A549 (cell line): ENCODE measurements at places on chromosomes 2 and 18. TPM values are rescaled to one million over a fixed set of nuclear protein-coding genes. Genes with fewer than 3 reads are reported as not detected.

The ZSCAN30 gene
- polyA plus RNA-seq = 2.9 to 3.5 TPM (median 2.9 TPM) in 3 replicates

The TTN gene
- not detected in 3 replicates for polyA plus RNA-seq

DNA sequence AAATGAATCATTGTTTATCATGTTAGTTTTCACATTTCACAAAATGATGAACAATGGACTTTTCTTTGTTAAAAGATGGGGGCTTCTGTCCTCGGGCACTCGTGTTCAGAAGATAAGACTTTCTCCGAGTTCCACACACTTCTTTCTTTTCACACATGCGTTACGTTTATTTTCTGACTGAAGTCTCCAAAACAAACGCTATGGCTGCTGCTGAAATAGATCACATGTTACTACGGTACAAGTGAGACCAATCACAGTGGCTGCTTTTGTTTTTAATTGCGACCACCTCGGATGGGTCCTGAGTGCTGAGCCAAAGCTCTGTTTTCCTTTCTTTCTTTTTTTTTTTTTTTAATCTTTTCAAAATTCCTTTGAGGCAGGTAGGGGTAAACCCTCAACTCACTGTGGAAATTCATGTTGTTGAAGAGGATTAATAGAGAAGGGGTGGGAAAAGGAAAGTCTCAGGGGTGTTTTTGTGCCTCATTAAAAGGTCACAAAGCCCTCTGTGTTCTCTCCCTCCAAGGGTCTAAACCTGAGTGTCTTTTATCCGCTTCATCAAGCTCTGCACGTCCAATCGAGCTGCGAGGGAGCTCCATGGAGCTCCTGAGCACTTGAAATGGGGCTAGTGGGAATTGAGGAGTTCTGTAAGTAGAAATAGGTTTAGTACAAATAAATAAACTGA is 48.2 kb downstream of the ARL4C start:
- no peak for DNase-seq

- DNase-seq = no peak
These were observed 52.5 kb downstream of the RNF152 start for GRCh38 chr18:61840324-61840723.

DNA sequence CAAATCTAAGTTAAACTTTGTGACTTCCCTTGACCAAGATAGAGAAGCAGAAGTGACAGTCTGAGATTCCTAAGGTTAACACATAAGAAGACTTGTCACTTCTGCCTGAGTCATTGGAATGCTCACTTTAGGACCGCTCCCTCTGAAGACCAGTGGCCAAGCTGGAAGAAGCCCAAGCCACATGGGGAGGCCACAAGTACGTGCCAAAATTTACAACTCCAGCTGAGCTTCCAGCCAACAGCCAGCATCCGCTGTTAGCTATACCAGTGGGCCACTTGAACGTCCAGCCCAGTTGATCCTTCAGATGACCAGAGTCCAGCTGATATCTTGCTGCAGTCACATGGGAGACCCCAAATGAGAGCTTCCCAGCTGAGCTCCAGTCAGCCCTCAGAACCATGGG is 18.1 kb upstream of the ANTXR1 start:
- no peak for DNase-seq

DNA sequence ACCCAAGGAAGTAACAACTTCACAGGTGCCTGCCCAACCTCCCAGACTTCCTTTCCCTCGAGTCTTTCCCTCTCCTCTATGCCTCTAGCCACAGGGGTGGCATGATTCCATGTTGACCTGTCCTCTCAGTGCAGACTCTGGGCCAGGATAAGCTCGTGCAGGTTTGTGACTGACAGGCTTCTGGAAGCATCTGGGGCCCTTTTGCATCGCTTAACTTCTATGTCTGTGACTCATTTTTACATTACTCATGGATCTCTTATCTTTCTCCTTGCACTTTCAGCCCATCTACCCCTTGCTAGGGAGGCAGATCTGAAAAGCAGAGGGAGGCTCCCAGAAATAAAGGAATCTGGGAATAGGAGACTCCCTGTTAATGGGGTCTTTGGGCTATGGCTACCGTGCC is 98.5 kb upstream of the RIOK3 start:
- DNase-seq = peak; percentile 3

DNA sequence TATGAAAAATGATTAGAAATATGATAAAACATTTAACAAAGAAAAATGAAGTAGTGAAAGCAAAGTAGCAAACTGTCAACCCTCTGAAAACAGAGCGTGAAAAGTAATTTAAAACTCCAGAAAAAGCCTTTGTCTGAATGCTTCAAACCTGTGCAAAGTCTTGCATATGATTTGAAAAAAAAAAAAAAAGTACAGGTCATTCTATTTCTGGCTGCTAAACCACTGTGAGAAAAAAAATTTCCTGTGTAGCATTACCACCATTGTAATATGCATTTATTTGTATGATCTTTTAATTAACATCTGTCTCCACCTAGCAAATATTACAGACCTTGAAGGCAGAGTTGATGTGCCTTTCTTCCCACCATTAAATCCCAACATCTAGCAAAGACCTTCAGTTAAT is 82.1 kb upstream of the CCDC68 start:
- DNase-seq = no peak

DNA sequence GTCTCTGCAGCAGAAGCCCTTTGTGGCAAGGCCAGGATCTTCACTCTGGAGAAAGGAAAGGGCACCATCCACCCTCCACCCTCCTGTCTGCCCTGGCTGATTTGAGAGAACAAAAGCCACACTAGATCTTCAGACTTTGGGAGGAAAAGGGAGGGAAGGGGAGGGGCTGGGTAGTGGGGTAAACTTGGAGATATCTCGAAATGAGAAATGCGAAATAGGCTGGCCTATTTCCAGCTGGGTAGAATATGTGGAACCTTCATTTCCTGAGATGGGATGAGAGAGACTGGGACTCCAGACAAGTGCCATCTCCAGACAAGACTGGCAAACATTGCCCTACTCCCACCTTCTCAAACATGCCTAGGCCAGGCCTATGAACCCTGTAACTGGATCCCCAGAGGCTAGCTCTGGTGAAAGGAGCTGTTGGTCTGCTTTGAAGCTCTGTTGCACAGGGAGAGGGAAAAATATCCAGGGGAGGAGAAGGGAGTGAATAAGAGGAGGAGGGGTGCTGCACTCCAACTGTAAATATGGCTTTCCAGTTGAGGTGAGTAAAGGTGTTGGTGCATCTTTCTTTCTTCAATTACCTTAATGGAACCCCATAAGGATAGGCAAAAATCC is 1.7 kb downstream of the HOXD12 start:
- no peak for DNase-seq

GRCh38 chr2:65421432-65421748 is 11.0 kb downstream of the SPRED2 start:
- DNase-seq = no peak
